IMR-90 (cell line): ENCODE measurements at places on chromosomes 13 and 19.

GRCh38 chr13:25170554-25171111 is 1.5 kb downstream of the AMER2 start:
- DNase-seq = no peak

DNA sequence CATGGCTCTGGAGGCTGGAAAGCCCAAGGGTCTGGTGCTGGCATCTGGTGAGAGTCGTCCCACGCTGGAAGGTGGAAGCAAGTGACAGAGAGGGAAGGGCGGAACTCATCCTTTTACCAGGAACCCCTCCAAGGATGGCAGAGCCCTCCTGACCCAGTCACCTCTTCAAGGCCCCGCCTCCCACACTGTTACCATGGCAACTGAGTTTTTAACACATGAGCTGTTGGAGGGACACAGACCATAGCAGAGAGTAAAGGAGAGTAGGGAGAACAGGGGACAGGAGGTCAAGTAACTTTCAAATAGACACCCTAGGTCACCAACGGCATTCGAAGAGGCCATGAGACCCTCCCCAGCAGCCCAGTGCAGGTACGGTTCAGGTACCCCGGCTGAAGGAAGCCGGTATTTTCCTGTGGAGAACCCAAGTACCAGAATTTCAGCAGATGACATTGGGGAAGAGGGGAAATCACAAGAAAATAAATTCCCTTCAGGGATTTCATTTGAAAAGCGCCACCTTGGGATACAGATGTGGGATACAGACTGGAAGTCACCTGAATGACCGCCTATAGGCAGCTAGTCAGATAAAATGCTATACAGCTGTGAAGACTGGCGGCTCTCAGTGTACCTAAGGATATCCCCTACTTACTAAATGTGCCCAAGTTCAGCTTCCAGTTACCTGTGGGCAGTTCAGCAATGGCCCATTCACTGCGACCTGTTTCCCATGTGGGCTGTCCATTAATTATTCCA is 8.0 kb downstream of the IL17D start:
- no peak for DNase-seq

DNA sequence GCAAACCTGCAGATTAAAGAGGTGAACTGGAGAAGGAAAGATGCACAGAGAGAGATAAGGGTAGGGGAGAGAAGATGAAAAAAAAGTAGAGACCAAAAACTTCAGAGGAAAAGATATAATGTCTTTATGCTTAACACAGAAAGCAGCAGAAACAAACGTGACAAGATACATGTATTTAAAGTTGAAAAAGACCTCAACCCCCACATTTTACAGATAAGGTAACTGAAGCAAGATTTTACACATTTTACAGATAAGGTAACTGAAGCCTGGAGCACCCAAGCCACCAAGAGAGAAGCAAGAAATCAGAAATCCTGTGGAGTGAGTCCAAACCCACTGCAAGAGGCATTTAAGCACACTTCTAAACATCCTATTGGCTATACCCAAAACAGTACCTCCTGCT is 185.3 kb downstream of the TBC1D4 start:
- no peak for DNase-seq

DNA sequence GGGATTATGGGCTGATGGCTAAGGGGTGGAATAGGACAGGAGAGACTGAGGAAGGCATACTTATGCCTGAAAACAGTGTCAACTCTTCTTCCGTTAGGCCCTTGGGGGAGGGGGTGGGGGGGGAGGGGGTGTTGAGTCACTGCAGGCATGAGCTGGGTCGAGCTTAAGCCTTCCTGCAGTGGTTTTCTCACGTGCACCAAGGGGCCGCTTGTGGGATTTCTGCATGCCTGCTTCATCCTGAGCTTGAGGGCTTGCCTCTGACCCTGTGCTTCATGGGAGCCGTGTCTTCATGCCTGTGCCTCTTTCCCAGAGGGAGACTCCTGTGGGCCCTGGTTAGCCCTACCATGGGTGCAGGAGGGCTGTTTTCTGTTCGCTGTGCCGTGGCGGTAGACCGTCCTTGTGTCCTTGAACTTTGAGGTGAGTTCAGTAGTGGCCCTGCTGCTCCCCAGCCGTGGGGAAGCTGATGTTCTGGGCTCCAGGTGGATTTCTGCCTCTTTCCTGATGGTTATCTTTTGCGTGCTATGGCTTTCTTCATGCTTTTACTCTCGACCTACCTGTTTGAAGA is 186.1 kb downstream of the PCCA start:
- DNase-seq = peak; percentile 4

DNA sequence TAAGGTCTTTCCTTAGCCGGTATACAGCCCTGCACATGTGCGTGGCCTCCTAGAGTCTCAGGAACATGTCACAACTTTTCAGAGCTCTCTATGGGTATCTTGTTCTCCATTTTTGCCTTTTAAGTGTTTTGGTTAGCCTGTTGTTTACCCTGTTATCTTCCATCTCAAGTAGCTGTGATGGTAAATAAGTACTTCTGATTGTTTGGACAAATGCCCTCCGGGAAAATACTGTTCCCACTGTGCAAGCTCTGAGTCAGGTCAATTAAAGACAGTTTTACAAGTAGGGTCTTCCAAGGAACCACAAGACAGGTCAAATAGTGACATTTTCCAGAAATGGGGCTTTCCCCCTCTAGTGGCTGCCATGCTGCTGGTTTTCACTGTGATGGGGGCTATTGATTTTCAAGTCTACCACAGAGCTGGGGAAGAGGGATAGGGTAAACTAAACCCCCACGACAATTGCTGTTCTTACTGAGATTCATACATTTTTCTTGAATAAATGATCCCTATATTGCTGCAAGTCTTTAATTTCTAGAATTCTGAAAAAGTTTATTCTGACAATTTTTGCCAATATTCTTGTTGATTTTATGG is 109.5 kb downstream of the TM9SF2 start:
- DNase-seq = no peak

- DNase-seq = no peak
These were observed 12.7 kb downstream of the EGLN2 start for GRCh38 chr19:40811478-40812341.

GRCh38 chr13:78319101-78319627 is 284.2 kb downstream of the POU4F1 start:
- DNase-seq = no peak

DNA sequence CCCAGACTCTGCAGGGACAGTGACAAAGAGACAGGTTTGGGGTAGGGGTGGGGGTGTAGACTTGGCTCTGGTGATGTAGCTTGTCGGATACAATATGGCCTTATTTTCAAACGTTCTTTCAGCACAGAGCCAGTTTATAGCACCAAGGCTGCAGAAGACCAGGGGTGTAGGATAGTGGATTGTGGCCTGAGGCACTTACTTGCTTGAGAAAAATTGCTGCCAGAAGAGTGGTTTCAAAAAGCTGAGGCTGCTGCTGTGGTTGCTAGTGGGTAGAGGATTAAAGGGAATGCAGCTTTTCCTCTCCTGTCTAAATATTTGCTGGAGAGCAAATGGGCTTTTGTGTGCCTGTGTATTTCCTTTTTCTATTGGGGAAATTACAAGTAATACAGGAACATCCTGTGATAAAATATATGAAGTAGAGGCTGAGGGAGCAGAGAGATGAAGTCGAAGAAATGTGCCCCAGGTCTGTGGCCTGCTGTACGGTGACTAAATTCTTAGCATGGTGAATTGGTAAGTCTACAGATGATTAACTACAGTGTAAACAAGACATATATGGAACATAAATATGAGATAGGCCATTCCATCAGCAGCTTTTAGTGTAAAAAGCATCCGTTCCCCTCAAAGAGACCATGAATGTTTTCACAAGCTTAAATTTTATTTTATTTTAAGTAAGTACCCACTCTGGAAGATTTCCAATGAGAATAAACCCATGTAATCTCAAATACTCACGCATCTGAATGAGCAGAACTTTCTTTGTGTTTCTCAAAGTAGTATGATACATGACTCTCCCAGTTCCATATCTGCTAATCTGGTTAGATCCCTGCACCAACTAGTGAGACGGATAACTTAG is 112.9 kb downstream of the LRCH1 start:
- DNase-seq = no peak

DNA sequence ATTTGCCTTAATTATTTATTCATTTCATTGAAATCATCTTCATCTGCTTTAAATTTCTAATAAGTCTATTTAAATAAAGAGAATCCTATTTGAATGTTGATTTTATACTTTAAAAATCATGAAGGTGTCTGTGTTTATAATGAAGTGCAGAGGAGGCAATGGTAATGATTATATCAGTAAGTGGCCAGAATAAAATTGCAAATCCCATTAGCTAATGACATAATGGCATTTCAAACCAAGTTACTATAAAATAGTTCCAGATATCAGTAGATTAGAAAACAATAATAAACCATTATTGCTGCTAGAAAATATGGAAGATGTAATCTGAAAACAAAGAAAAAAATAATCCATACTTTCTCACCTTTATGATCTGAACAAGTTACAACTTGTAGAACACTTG is 647.8 kb upstream of the KLHL1 start:
- no peak for DNase-seq

- DNase-seq = peak; percentile 24
These were observed 292.5 kb downstream of the UQCRFS1 start for GRCh38 chr19:28920269-28921066.

- DNase-seq = no peak
These were observed 391.4 kb downstream of the IRS2 start for GRCh38 chr13:109395014-109395413.

GRCh38 chr13:79626924-79627323 is 146.0 kb downstream of the NDFIP2 start:
- no peak for DNase-seq

- no peak for DNase-seq
These were observed 148.7 kb downstream of the NALCN start for GRCh38 chr13:101267656-101268055.

DNA sequence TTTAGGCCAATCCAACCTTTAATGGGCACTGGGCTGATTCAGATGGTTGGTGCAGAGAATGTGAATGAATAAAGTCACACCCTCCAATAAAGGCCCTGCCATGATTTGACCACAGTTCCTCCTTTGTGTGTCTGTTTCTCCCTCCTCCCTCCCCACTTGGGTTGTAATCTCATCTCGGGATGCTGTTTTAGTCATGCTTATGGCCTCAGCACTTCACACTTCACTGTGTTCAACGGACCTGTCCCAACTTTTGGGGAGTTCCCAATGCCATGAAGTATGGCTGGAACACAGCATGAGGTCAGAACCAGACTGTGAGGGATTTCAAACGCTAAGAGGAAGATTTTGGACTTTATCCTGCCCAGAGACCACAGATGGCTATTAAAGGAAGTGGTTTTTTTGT is 5.6 kb upstream of the RAB8A start:
- peak; percentile 53 for DNase-seq

- DNase-seq = no peak
These were observed 362.4 kb downstream of the ENOX1 start for GRCh38 chr13:43424412-43424811.

- no peak for DNase-seq
These were observed 1.1 kb upstream of the KCNJ14 start for GRCh38 chr19:48454150-48454730.

- DNase-seq = no peak
These were observed 10.0 kb downstream of the NRTN start for GRCh38 chr19:5814852-5815246.

DNA sequence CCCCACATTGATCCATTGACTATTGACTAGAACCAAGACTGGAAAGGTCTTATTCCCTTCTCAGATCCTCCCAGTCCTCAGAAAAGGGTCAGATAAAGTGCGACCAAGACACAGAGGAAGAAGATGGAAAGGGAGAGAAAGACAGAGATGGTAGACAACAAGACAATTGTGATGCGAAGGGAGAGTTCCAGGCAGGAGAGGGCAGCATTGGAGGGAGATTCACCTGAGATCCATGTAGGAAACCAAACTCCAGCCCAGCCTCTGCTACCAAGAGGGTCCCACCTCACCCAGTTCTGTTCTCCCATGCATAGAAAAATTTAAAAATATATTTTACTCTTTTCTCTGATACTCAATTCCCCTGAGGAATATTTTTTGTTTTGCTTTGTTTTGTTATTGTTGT is 67.3 kb upstream of the TSHZ3 start:
- no peak for DNase-seq

- peak; percentile 100 for DNase-seq
These were observed at the start of gene TOMM40 for GRCh38 chr19:44891016-44891882. TSS of gene TOMM40 (plus strand) at chr19:44891254. CDS start at chr19:44891416, 162 bp downstream.
